Spinal cord (tissue), 10 donors: ENCODE measurements at places on chromosomes 11 and 22. TPM values are rescaled to one million over a fixed set of nuclear protein-coding genes. Genes with fewer than 3 reads are reported as not detected.

Gene UBE4A
- polyA plus RNA-seq = 43.8 TPM

Gene LMNTD2
- polyA plus RNA-seq = 7.6 TPM

Gene MUC5AC
- 0.02 TPM for polyA plus RNA-seq

Gene MS4A8
- 0.72 TPM for polyA plus RNA-seq

Gene BDNF
- polyA plus RNA-seq = 2.0 TPM

Gene RAB38
- polyA plus RNA-seq = 3.7 TPM

Gene CALCA
- polyA plus RNA-seq = 19.3 TPM

Gene RAC2
- polyA plus RNA-seq = 2.4 TPM

Gene OR8A1
- 0.03 TPM for polyA plus RNA-seq

Gene NR1H3
- 24.8 TPM for polyA plus RNA-seq

GRCh38 chr22:36206255-36206654 is 4.6 kb upstream of the APOL4 start:
- no peak overlapping the region for H3K4me3 ChIP-seq

- H3K36me3 ChIP-seq = no peaks in the 10 kb centered on the region
- H3K4me1 ChIP-seq = no peaks in the 10 kb centered on the region
- H3K4me3 ChIP-seq = no peak overlapping the region
- DNase-seq = no peak
Measured at GRCh38 chr11:100888836-100889235, 201.7 kb downstream of the ARHGAP42 start.

- H3K4me3 ChIP-seq = no peak overlapping the region
- H3K27me3 ChIP-seq = no peaks in the 10 kb centered on the region
- DNase-seq = no peak
- H3K4me1 ChIP-seq = peaks cover under 1% of the 10 kb centered on the region
- no peak overlapping the region for H3K27ac ChIP-seq
Measured at GRCh38 chr11:74646954-74647353, 54.6 kb downstream of the POLD3 start.

- H3K4me1 ChIP-seq = peaks cover 3% of the 10 kb centered on the region
- H3K27me3 ChIP-seq = peaks cover 8% of the 10 kb centered on the region
- no peak overlapping the region for H3K4me3 ChIP-seq
- no peaks in the 10 kb centered on the region for H3K36me3 ChIP-seq
- no peak overlapping the region for H3K27ac ChIP-seq
Measured at GRCh38 chr11:69683764-69684333, 8.7 kb upstream of the LTO1 start.

- no peaks in the 10 kb centered on the region for H3K27me3 ChIP-seq
- no peak for DNase-seq
- H3K27ac ChIP-seq = no peak overlapping the region
- no peaks in the 10 kb centered on the region for H3K4me1 ChIP-seq
- no peak overlapping the region for H3K4me3 ChIP-seq
Measured at GRCh38 chr11:10715571-10715970, 22.0 kb upstream of the IRAG1 start.

DNA sequence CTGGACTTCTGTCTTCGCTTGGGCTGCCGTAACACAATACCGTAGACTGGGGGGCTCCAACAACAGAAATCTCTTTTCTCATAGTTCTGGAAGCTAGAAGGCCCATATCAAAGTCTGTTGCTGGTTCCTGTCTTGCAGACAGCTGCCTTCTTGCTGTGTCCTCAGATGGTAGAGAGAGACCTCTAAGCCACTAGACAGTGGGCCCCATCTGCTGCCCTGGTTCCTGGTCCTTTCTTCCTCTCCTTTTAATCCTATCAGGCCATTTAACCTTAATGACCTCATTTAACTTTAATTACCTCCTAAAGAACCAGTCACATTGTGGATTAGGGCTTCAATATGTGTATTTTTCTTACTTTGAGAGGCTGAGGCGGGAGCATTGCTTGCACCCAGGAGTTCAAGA is 9.4 kb downstream of the CEP164 start:
- H3K4me1 ChIP-seq = no peaks in the 10 kb centered on the region
- no peak for DNase-seq
- no peak overlapping the region for H3K4me3 ChIP-seq

DNA sequence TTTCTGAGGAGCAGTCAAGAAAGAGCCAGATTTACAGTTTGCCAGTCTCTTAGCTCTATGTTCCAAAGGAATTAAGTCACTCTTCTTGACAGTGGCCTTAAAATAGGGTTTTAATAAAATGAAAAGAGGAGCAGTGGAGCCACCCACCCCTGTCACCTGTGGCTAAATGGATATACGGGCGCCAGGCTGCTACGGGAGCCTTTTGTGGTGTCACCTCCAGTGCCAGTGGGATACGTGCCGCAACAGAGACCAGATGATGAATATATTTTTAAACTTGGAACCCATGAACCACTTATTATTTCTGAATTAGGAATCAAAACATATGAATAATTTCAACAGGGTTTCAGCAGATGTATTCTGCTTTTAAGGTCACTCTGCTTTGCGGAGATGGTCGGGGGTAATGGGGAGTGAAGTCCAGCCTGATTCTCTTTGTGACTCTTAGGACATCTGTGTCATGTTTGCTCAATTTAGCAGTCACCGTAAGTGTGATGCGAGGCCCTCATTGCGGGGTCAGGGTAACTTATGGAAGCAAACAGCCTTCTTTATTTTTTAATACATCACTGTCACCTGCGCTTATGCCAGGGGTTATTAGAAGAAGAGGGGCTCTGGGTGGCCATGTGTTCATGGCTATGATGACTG is 64.3 kb downstream of the ZBTB16 start:
- H3K27ac ChIP-seq = no peak overlapping the region
- H3K4me1 ChIP-seq = peaks cover 2% of the 10 kb centered on the region
- H3K36me3 ChIP-seq = no peaks in the 10 kb centered on the region
- no peaks in the 10 kb centered on the region for H3K27me3 ChIP-seq
- H3K4me3 ChIP-seq = no peak overlapping the region
